Substantia nigra (tissue), 51 donors: ENCODE measurements at places on chromosomes 2 and 18.
A peak's percentile ranks its signal among the peaks of the same experiment; 100 is the strongest.

DNA sequence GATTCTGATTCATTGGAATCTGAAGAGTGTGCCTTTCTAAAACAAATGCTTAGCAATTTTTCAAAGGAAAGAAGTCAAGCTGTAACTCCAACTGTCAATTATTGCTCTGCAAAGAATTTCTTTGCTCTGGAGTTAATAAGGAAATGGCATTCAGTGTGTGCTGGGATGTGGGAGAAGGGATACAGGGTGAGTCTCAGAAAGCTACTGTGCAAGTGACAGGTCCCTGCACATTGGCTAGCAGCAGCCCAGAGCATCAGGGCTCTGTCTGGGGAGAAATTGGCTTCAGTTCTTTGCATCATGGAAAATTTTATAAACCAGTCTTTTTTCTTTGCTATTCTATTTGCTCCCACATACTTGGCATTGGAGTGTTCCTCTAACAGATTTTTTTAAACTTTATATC lies 1.1 kb upstream of the SYT4 start:
- no peak for DNase-seq

- no peak for DNase-seq
Observed at GRCh38 chr2:191866195-191866594, 19.3 kb upstream of the CAVIN2 start.

DNA sequence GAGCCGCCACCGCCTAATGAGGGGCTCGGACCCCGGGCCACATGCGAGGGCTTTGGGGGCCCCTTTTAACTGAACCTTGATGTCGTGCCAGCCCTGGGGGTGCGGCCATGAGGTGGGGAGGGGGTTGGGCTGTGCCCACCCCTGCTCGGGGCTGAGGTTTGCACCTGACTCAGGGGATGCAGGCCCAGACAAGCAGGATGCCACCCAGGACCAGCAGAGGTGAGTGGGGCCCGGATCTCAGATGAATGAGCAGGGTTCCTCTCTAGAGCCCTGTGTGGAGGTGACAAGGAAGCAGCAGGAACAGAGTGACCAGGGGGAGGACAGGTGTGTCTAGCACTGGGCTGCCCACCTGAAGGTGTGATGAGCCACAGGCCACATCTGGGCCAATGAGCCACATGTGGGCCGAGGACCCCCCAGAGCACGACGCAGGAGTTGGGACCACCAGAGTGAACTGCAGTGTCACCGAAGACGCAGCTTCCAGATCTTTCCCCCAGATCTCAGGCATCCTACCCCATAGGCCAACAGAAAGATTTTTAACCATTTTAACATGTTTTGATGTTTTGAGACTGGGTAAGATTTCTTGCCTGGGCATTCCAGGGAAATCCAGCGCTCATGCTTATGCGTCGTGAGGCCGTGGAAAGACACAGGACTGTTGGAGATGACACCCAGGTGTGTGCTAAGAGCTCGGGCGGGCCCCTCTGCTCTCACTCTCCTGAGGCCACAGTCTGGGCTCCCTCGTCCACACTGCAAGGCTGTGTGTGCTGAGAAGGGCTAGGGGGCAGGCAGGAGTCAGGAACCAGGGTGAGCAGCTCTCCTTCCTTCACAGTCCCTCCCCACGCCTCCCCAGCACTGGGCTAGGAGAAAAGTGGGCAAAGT lies 73.6 kb downstream of the DDX1 start:
- DNase-seq = no peak

- no peak for DNase-seq
Observed at GRCh38 chr2:106572541-106573450, 85.6 kb downstream of the CD8B2 start.

- no peak for DNase-seq
Observed at GRCh38 chr2:27240406-27240805, 22.4 kb downstream of the SLC30A3 start.

DNA sequence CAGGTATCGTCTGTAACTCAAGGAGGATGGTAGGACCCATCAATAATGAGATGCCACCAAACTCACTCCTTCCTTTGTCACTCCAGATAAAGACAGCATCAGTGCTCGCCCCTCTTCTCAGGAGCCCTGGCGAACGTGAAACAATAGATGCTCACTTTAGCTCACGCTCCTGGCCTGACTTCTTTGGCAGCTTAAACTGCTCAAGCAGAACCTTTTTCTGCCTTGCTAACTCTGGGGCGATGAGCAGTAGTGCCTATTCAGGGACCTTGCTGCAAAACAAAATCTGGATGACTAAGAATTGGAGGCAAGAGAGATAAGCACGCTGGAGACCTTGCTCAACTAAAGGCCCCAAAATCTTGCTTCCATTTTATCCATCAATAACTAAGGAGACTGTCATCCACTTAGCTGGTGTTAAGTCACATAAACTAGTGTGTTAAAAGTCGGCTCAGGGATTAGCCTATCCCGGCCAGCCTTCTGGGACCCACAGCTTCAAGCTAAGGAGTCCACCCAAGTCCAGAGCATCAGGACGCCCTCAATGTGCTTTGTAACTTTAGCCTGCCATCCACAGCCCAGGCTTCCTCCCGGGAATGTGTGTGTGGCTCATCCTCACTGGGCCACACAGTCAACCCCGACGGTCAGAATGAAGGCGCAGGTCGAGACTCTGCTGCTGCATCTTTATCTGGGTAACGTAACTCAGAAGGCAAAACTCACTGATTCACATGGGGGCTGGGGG lies 38.9 kb downstream of the ZNF516 start:
- no peak for DNase-seq

DNA sequence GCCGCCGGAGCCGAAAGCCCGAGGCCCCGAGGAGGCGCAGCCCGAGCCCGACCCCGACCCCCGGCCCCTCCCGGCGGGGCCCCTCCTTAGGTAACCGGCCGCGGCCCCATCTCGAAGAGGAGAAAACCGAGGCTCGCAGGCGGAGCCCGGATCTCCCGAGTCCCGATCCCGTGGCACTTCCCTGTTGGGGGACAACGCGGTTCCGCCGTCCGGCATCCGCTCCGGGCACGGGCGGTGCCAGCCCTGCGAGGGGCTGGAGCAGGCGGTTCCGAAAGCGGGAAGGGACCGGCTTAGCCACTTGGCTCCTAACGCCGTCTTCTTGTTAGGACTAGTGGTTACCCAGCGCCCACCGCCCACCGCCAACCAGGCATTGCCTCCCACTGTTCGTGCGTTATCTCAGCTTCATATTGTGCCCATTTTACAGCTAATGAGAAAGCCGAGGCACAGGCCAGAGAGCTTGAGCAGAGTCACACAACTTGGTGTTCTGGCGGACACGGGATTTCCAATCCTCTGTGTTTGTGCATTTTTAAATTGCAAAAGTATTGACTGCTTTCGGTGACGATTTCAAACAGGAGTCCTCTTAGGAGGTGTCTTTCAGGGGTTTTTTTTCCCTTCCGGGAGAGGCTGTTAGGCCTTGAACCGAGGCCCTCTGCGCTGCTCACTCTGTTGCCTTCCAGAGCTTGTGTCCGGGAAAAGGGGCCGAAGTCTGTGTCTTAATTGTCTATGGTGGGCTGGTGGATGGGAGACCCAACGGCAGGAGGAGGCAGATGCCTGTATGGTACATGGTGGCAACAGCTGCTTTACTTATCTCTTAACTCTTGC lies 562 bp downstream of the CENPA start:
- no peak for DNase-seq

GRCh38 chr2:189485146-189485545 lies 43.9 kb downstream of the WDR75 start:
- DNase-seq = no peak

DNA sequence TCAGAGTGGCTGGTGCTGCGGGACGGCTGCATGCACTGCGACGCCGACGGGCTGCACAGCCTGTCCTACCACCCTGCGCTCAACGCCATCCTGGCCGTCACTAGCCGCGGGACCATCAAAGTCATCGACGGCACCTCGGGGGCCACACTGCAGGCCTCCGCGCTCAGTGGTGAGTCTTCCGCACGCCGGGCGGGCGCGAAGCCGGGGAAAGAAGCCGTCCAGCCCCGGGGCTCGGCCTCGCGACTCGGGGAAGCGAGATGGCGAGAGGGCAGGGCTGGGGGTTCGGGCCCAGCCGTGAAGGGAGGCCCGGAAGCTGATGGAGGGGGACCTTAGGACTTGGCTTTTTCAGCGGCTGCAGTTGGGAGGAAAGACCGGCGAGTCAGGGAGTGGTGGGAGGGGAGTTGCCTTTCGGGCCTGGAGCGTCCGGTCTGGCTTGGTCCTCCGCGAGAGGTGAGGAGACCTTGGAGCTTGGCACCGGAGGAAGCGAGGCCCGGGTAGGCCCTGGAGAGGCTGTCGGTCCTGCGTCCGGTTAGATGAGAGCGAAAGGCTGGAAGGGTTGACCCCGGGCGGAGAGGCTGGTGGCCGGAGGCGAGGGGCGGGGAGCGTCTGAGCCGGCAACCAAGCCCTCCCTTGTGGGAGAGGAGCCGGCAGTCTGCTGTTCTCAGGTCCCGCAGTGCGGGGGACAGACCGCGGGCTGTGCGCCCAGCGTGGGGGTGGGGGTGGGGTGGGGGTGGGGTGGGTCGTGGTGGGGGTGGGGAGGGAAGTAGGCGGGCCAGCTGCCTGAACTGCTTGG lies 691 bp downstream of the BIRC6 start:
- peak; percentile 30 for DNase-seq

DNA sequence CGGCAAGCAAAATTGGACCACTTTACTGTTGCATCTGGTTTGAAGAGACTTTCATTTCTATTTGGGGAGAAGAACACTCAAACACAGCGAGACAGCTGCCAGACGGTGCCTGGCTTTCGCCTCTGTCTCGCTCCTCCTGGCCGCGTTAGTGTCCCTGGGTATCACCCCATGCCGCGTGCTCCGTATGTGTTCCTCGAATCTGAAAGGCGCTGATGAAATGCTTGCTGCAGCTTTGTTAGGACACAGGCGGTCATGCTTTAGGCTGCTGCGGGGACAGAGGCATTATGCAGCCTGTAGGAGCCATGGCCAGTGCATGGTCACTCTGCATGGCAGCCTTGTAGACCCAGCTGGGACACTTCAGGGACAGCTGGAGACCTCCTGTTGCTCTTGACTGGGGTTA lies 53.9 kb downstream of the LDLRAD4 start:
- DNase-seq = no peak

DNA sequence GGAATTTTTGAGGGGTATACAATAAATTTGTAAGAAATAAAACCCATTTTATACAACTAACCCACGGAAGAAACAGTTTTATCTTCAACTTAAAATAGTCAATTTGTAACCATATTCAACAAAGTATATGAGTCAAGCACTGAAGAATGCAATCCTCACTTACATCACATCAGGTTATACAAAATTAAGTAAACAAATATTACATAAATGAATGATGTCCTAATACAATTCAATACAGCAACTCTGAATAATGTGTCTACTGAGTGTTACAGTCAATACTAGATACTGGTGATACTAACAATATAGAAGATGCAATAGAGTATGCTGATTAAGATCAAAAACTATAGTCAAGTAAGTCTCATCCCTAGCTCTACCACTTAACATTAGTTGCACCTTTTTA lies 58.6 kb downstream of the FANCL start:
- DNase-seq = no peak

- no peak for DNase-seq
Observed at GRCh38 chr2:71298914-71299313, 32.7 kb upstream of the ZNF638 start.

GRCh38 chr18:49813069-49813318 lies 339 bp downstream of the ACAA2 start:
- DNase-seq = no peak

DNA sequence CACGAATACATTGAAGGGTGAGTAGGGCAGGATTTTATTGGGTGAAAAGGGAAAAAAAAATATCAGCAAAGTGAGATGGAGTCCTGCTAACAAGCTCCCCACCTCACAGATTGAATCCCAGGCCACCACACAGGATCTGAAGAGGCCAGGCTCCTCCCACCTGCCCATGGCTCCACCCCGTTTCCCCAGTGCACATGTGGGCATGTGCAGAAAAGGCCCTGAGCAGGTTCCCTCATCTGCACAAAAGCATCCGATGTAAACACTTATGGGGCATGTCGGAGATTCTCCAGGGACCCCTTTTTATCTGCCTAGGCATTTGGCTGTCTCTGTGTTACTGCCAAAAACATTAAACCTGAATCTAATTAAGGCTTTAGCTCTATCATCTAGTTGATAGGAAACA lies 35.2 kb downstream of the SKA1 start:
- no peak for DNase-seq

GRCh38 chr2:23619941-23620340 lies 235.0 kb downstream of the KLHL29 start:
- no peak for DNase-seq

DNA sequence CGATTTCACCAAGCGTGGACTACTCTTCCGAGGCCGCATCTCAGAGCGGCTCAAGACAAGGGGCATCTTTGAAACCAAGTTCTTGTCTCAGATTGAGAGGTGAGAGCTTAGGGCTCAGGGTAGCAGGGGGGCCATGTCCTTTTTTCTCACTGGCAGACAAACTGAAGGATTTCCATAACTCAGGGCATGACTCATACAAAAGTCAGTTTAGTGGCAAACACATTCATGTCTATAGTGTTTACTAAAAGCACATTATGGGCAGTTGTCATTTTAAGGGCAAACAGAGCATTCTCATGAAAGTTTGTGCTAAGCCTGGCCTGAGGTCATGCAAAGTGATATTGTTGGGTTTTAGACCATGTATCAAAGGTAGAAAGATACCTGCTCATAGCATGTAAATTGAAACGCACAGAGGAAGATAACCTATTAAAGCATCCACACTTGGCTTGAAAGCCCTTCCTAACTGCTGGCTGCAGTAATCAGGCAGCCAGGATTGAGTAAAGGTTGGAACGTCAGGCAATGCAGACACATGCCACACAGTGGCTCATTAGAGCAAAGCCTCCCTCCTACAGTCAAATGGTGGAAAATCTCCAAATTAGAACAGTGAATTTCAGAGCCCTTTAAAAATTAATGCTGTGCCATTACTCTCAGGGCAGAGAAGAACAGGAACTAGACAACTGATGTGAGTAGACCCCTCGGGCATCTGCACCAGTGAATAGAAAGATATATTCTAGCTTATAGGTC lies 54.2 kb downstream of the HK2 start:
- DNase-seq = no peak

DNA sequence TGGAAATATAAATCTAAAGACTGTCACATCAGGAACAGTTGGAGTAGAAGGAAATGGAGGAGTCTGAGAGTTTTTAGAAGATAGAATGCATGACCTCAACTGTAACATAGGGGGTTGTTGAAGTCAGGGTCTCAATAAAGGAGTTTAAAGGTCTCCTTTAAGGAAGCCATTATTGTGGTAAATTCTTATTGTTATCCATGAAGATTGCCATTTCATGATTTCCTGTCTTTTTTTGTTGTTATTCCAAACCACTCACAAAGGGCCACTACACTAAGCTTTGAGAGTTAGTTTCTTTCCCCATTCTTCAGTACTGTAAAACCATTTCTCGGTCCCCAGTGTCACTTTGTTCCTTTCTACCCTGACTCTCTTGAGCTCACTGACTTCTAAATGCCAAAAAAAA lies 134.0 kb downstream of the DTNA start:
- no peak for DNase-seq

- DNase-seq = no peak
Observed at GRCh38 chr2:17311771-17312511, 206.3 kb downstream of the RAD51AP2 start.

DNA sequence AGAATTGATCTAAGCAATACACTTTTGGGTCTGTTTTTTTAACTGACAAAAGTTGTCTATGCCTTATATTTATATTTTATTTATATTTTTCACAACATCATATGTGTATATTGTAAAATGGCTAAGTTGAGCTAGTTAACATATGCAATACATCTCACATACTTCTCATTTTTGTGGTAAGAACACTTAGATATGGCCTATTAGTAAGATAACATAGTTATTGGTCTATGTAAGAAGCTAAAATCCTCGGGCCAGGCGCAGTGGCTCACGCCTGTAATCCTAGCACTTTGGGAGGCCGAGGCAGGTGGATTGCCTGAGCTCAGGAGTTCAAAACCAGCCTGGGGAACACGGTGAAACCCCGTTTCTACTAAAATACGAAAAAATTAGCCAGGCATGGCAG lies 275.6 kb upstream of the ID2 start:
- no peak for DNase-seq
